ENCODE measurements at places on chromosomes 12 and 14.

GRCh38 chr14:68458840-68459469 lies 333.9 kb downstream of the ZFP36L1 start:
- no peak for DNase-seq

DNA sequence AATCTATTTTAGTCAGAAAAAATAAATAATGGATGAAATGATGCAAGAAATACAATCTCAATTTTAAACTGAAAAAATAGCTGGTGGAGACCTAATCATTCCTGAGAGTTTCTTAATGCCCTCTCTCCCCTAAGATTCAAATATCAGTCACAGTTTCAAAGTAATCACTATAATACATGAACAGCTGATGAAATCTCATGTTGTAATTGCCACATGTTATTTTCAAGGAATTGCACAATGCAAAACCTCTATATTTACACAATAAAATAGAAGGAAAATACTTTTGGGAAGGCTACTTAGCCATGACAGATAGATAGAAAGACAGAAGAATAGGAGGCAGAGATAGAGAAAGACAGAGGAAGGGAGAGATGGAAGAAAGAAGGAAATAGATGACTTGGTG lies 18.2 kb downstream of the IFNG-AS1 start:
- DNase-seq = no peak

DNA sequence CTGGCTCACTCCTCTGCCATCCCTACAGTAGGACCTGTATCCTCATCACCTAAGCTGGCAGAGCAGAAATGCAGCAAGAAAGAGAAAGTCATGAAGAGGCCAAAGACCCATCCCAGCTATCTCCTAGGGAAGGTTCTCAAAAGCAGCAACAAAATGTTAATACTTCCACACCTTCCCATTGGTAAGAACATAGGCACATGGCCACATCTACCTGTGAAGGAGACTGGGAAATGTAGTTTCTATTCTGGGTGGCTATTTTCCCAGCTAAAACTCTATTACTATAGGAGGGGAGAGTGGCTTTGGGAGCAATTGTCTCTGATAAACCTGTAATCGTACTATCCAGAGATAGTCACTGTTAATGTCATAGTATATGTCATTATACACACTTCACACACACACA lies 13.7 kb upstream of the EIF2B2 start:
- DNase-seq = no peak

GRCh38 chr14:66099451-66099850 lies 386.7 kb upstream of the CCDC196 start:
- DNase-seq = no peak

DNA sequence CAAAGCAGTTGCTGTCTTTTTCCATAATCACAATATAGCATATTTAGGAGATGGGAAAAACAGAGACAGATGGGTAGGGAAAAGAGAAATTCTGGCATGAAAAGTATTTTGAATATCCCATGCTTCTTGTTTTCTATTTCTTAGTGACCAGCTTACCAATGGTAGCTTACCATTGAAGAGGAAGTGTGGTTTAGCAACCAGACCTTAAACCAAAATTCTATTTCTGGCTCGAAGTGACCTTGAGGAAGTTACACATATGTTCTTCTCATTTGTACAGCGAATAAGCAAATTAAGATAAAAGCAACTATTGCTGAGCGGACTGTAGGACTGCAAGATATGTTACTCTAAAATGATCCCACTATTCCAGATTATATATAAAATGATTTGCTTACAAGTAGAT lies 82.9 kb downstream of the FGD4 start:
- no peak for DNase-seq

DNA sequence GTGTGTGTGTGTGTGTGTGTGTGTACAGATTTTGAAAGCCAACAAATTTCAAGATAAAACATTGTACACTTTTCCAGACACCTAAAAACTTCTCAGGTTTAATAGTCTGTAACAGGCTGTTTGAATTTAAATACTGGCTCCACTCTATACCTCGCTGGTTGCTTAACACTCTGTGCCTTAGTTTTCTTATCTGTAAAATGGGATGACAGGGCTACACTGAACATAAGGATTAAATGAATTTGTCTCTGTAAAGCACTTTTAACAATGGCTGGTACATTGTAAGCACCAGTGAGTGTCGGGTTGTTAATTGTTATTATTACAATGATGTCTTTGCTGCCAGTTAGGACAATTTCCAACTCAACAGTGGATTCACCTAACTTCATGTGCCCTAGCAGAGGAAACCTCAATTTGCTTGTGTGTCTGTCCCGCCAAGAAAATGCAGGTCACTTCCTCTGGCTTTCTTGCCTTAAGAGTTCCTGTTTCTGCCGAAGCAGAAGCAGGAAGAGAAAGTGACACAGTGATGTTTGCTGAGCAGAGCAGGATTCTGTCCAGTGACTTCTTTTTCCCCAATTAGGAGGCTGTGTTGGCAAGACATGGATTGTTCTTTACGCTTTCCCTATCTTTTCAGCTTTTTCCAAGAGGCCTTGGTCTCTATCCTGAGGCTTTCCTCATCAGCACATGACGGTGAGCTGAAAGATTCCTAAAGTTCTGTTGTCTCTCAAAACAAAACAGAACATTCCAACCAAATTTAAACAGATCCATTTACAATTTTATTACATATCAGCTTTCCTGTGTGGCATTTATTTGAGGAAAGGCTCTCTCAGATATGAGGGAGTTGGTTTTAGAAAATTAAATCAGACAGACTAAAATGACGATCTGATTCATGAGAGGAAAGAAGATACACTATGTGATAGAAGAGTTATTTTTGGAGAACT lies 154.1 kb upstream of the ATP2B1 start:
- DNase-seq = peak; percentile 34

GRCh38 chr12:113231235-113232088 lies 10.2 kb downstream of the TPCN1 start:
- no peak for DNase-seq

GRCh38 chr14:36931791-36932190 lies 240.6 kb downstream of the SLC25A21 start:
- no peak for DNase-seq

GRCh38 chr12:59020073-59020946 lies 100.0 kb upstream of the LRIG3 start:
- DNase-seq = no peak

- DNase-seq = no peak
These were observed 88.6 kb downstream of the NINJ2 start for GRCh38 chr12:574475-575128.

DNA sequence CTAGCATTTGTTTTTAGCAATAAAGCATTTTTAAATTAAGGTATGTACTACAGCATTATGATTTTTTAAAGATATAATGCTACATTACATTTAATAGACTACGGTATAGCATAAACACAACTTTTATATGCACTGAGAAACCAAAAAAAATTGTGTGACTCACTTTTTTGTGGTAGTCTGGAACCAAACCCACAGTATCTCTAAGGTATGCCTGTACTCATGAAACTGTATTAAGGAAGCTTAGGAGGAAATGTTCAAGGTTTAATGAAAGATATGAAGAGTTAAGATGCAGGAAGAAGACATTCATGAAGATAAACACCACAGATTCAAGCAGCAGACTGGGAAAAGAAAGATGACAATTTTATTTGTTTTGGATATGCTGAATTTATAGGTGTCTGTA lies 51.7 kb downstream of the PPP1R12A start:
- no peak for DNase-seq

DNA sequence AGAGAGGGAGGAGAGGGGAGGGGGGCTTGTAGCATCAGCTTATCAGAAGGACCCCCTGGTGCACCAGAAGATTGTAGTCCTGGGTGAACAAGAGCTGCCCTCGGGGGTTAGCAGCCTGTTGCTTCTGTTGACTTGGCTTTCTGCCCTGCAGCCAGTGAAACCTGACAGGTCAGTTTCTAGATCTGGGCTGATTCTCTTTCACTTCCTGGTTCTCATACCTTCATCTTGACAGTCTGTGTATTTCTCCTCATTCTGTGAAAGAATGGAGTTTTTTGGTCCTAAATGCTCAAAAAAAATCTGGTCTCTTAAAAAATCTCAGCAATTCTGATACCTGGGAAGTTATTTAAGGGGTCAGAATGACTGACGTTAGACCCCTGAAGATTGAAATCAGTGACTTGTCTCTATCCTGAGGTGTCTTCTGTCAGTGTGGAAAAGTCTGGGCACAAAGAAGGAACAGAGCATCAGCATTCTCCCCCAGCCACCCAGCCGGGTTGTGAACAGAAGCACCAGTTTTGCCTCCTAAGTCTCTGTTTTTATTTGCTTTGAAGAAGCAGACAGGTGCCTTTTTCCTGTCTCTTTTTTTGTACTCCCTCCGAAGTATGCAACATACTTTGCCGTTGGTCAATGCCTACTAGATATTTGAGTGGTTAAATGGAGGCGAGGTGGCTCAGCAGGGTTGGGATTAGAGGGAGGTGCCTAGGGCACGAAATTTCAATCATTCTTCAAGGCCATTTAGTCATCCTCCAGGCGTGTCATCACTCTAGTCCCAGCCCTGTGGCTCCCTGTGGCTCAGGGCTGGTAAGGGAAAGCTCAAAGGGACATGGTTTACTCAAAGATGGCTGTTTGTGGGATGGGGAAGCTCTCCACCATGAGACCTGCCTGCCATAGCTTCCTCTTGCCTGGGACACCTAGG lies 24.0 kb downstream of the TTC9 start:
- no peak for DNase-seq

DNA sequence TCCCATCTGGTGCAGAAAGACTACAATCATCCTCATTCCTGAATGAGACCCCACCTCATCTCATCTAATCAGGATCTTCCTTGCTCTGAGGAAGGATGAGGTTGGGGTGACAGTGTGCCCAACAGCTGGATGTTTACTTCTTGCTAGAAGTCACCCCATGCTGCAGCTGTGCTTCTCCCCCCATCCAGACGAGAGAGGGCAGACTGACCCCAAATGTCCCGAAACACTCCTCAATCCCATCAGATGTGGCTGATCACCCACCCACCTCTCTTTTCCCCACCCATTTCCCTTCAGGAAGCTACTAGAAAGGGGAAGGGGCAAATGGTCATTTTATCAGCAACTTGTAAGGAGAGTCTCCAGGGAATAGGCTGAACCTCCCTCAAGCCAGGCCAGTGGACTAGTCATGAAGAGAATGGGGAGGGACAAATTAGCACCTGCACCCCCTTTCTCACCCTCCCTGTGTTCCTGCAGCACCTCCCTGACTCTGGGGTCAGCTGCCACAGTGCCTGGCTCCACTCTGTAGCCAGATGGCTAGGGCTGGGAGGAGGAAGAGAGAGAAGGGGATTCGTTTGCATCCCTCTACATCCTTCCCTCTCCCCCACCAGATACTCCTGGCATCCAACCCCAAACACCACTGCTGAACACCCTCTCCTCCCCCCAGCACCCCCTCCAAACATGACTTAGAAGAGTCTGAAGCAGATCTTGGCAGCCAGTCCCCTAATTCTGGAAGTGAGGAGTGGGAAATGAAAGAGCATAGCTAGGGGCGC lies 2.8 kb upstream of the BAZ2A start:
- no peak for DNase-seq

DNA sequence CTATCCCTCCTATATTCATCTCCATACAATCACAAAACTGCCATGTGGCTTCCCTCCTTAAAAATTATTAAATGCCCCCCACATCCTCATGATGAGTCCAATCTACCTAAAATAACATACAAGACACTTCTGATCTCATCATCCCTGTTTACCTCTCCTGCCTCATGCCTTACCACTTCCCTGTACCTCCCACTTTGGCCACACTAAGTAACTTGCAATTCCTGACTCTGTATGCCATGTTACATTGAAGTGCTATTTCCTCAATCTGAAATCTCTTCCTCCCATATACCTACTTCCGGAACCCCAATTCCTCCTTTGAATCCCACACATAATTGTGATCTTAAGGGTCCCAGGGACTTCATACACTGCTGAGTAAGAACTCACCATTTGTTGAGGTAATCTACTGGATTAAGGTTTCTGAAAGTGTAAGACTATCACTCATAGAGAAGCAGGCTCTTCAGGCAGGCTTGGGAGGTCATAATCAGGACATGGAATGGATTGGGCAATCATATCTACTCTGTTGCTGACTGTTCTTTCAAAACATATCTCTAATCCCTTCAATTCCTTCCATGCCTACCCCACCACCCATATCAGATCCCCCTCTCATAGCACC lies 117.6 kb upstream of the PLEKHG7 start:
- DNase-seq = no peak
